ENCODE measurements at places on chromosomes 5 and 9.
A peak's percentile ranks its signal among the peaks of the same experiment; 100 is the strongest.

GRCh38 chr5:67581203-67581602 lies 384.6 kb upstream of the CD180 start:
- DNase-seq, result peak; percentile 10

DNA sequence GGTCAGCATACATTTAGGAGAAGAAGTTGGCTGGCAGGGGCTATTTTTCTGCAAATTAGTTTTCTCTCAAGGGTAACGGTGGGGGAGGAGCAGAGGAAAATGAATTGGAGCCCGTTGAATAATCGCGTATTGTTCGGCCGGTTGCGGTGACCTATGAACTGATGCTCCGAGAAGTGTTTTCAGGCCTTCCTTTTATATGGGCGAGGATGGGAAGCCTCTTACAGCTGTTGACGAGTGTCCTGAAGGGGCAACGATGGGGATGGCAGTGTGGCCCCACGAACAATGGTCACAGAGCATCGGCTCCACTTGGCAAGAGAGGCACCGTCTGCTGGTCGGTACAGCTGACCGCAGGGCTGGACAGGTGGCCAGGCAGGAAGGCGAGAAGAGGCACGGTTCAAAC lies 400.7 kb downstream of the ZSWIM6 start:
- DNase-seq, result no peak

GRCh38 chr5:160152287-160152686 lies 33.0 kb upstream of the PWWP2A start:
- no peak for DNase-seq

DNA sequence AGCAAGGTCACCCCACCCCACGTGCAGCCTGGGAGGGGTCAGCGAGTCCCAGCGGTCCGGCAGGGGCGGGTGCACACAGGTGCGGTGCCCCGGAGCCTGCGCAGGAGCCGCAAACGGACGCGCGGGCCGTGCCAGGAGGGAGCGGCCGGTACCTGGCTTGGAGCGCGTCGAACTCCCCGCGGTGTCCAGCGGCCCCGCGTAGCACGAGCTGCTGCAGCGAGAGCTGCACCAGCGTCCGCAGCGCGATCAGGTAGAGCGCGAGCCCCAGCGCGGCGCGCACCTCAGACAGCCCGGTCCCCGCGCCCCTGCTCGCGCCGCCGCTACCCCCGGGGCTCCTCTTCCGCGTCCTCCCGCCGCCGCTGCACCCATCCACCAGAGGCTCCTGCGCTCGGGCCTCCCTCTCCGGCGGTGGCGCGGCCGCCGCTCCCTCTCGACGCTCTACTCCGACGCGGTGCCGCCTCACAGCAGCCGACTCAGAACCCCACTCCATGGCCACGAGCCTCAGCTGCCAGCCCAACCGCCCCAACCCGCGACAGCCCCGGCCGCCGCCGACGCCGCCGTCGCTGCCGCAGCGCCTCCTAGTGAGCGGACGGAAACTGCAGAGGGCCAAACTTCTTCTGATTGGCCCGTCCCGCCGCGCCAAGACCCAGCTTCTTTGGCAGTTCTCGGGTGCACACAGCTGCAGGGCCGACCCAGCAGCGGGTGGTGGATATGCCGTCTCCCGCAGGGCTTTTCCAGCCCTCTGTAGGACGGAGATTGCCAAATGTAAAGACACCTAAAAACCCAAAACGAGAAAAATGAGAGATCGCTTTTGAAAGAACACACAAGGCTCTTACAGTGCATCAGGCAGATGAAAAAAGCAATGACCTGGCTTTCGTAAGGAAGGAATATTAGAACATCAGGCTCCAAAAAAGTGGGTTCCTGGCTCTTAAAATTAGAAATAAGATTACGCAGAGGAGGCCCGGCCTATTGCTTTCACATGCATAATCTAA lies at the start of gene ERMP1:
Gene ERMP1, minus strand, starts transcription at position 580 of the 992 bp plus-strand sequence. Its CDS starts 90 bp downstream, at position 490.
- peak; percentile 90 for DNase-seq

DNA sequence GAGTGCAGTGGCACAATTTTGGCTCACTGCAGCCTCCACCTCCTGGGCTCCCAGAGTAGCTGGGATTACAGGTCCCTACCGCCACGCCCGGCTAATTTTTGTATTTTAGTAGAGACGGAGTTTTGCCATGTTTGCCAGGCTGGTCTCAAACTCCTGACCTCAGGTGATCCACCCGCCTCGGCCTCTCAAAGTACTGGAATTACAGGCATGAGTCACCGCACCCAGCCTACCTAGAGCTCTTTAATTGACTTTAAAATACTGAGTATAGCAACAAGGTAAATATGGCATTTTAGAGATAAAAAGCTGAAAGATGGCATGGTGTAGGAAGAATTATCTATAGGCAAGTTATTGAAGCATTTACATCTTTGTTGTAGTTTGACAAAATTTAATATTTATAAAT lies 21.0 kb downstream of the APC start:
- no peak for DNase-seq

- DNase-seq, result no peak
These were observed 607 bp upstream of the KLHL3 start for GRCh38 chr5:137736496-137736895.

DNA sequence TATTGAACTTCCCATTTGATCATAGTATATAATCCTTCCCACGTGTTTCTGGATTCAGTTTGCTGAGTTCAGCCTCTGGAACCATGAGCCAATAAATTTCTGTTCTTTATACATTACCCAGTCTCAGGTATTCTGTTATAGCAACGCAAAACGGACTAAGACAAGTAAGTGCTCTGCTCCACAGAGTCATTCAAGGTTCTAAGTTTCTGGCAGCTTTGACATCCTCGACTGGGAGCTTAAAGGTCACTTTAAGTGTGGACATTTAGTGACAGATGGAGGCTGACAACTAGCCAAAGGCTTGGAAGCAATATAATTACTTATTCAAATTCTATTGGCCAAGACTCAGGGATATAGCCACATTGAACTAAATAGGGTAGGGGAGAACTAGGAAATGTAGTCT lies 177.7 kb upstream of the RASEF start:
- no peak for DNase-seq

GRCh38 chr5:157549283-157549629 lies 26.3 kb downstream of the ADAM19 start:
- peak; percentile 49 for DNase-seq

DNA sequence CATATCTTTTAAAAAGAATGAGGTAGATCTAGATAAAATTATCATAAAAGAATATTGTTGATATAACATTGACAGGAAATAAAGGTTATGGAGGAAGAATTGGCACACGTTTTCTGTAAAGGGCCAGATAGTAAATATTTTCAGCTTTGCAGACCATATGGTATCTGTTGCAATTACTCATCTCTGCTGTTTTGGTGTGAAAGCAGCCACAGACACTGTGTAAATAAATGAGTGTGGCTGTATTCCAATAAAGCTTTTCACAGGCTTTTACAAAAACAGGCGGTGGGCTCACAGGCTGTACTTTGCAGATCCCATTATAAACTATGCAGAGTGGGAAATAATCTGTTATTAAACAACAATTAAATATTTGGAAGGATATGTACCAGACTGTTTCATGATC lies 87.4 kb downstream of the SGCD start:
- DNase-seq, result no peak

DNA sequence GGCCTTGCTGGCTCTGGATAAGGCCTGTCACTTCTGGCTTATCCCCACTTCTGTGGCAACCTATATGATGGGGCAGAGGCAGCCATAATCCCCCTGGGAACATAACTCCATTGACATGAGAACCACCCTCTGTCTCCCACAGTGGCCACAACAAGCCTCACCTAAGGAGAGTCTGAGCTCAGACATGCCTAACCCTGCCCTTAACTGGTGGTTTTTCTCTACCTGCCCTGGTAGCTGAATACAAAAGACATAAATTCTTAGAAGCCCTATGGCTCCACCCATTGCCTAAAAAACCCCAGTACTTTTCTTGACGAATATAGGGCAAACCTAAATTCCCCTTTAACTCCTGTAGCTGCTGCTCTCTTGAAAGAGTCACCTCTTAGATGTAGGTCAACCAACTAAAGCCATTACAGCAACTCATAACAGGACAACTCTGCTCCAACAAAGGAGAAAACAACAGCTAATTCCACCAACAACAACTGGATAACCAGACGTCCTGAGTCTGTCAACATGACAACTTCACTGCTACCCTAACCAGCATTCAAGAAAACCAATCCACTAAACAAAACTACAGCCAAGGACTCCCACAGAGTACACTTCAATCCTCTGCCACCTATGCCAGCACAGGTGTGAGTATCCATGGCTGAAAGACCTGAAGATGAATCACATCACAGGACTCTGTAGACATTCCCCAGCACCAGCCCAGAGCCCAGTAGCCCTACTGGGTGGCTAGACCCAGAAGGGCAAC lies 427.7 kb downstream of the PRELID2 start:
- no peak for DNase-seq

- no peak for DNase-seq
These were observed 48.5 kb downstream of the GDNF start for GRCh38 chr5:37791321-37791720.

DNA sequence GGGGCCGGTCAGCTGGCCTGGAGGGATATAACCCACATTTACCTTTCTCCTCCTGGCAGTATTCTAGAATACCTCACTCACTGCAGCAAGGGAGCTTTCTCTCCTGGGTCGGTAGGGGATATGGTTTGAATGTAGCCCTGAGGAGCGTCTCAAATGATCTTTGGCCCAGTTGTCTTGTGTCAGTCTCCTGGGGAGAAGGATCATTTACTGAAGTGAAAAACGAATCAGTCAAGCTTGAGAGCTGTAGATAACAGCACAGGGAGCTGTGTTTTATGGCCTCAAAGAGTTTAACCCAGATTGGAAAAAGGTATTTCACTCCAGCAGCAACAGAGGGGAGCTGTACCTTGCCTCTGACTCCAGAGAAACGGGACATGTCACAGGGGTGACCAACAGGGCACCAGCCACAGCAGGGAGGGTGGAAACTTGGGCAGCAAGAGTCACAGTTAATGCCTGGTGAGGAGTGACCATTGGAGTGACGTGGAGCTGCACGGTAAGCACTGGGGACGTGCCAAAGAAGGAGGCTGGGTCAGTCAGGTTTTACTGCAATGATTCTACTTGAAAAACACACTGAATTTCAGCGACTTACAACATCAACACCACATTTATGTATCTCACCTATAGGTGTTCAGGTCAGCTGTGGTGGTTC lies 29.8 kb upstream of the ZFR start:
- no peak for DNase-seq

- peak; percentile 38 for DNase-seq
These were observed 23.0 kb upstream of the SLC6A3 start for GRCh38 chr5:1468247-1468612.

GRCh38 chr9:126704892-126705766 lies 91.4 kb downstream of the LMX1B start:
- peak; percentile 79 for DNase-seq

Data from AG08395 (cell line).